ENCODE measurements at places on chromosomes 12 and 14. TPM values are rescaled to one million over a fixed set of nuclear protein-coding genes. Genes with fewer than 3 reads are reported as not detected.

SLC24A4 gene
- total RNA-seq, result not detected

NFATC4 gene
- total RNA-seq, result 7.6 TPM

RASSF9 gene
- total RNA-seq, result not detected

RASSF8 gene
- 9.2 TPM for total RNA-seq

STAC3 gene
- total RNA-seq, result 2.5 TPM

DPPA3 gene
- total RNA-seq, result not detected

EPYC gene
- not detected for total RNA-seq

NPAS3 gene
- total RNA-seq, result not detected

GALNT9 gene
- 2.6 TPM for total RNA-seq

IL22 gene
- total RNA-seq, result not detected

HNRNPC gene
- total RNA-seq, result 843 TPM
